ENCODE measurements at places on chromosomes 1 and 21.

- DNase-seq = peak; percentile 11
Measured at GRCh38 chr1:243883551-243883950, 33.5 kb upstream of the AKT3 start.

DNA sequence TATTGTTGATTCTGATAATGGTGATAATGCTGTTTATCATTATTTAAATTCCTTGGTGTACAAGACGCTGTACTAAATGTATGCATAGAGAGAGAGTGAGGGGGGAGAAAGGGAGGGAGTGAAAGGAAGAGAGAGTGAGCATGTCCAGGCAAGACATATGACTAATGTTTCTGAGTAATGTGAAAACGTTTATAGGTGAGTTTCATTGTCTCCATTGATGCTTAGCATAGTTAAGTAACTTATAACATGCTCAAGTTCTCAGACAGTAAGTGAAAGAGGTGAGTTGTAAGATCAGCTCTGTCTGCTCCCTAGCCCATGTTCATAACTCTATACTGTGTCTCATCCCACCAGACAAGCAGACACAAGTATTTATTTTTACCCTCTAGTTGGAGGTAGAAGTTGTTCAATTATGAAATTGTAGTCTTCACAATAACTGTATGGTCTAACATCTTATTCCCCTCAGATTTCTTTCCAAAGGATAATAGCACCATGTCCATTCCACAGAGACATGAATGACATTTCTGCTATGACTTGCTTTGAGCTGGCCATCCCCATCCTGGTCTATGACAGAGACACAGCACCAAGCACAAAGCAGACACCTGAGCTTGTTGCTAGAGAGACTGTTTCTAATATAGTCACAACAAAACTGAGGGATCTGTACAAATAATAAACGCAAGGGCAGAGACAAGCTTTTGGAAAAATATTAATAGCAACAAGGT is 285.1 kb downstream of the CACNA1E start:
- no peak for DNase-seq

DNA sequence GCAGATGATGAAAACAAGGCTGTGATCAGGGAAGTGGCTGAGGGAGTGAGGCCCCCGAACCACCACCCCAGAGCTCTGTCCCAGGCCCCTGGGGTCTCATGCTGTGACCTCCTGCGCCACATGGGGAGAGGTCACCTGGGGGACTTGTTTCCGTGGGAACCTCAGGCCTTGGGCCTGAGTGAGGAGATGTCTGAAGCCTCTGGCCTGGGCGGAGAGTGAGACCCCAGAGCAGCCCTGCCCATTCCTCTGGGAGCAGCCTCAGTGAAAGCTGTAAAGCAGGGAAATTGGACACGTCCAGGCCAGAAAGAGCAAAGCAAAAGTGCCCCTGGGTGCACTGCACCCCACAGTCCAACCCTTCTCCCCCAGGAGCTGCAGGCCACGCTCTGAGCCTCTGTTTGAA is 16.5 kb upstream of the NPHP4 start:
- no peak for DNase-seq

- no peak for DNase-seq
Measured at GRCh38 chr21:43997766-43998742, 14.1 kb upstream of the TRAPPC10 start.

GRCh38 chr1:179761296-179761695 is 18.2 kb downstream of the FAM163A start:
- DNase-seq = no peak

GRCh38 chr1:202940561-202940960 is 13.5 kb upstream of the KLHL12 start:
- no peak for DNase-seq

DNA sequence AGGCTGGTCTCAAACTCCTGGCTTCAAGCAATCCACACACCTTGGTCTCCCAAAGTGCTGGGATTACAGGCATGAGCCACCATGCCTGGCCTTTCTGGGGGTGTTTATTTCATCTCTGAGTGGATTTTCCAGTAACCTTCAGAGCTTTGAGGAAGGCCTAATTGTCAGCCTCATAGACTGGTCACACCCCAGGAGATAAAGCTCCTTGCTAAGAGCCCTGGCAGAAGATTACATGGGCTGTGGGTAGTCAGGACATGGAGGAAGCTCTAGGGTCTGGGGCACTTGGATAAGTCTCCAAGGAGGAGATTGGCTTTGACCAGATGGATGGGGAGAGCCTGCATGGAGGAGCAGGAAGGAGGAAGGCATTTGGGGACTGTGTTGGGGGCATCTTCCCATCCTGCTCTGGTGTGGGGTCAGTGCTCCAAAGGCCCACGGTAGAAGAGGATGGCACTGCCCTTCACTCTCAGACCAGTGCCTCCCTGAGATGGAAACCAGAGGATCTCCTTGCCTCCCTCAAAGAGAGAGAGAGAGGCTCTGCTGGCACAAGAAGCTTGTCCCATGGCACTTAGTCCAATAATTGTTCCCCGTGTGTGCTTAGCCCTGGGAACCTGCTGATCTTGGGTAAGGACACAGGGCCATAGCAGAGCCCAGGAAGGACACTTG is 14.7 kb upstream of the GSTM4 start:
- no peak for DNase-seq

- no peak for DNase-seq
Measured at GRCh38 chr1:44775930-44776729, 790 bp downstream of the RPS8 start.

- DNase-seq = no peak
Measured at GRCh38 chr1:67896826-67897225, 63.6 kb upstream of the GNG12 start.

DNA sequence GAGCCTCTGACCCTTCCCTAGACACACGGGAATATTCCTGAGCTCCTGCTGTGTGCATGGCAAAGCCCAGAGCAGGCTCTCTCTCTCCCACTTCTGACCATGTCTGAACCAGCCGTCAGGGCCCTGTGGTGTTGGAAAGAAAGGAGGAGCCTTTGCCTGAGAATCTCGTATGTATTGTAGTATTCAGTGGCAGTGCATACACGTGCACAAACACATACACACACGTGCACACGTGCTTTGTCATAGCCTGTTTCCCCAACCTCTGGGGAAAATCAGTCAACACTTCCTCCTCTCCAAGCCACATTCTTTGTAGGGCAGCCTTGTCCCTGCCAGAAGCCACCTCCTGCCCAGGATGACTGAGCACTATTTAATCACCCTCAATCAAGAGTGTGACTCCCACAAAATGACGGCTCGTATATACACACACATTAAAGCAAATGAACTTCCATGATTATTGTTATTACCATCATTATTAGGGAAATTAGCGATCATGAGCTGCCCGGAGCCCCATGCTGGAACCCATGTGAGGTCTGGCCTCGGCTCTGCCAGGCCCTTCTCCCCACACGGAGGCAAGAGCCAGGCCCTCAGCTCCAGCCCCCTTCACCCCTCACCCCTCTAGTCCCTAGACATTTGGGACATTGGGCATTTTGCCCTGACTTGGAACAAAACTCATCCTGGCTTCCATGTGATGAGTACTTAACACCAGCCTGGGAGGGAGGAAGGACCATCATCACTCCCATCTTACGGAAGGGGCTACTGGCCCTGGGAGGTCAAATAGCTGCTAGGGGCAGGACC is 331.9 kb downstream of the NPHP4 start:
- DNase-seq = no peak
